Stimulated activated CD4-positive, alpha-beta T cell treated with anti-CD3 and anti-CD28 coated beads, TNF-alpha, amount 100 ng/mL, for 1 hour (primary cell): ENCODE measurements at places on chromosomes 5 and 9.

- no peak for DNase-seq
Observed at GRCh38 chr5:122997294-122997693, 39.2 kb downstream of the PPIC start.

DNA sequence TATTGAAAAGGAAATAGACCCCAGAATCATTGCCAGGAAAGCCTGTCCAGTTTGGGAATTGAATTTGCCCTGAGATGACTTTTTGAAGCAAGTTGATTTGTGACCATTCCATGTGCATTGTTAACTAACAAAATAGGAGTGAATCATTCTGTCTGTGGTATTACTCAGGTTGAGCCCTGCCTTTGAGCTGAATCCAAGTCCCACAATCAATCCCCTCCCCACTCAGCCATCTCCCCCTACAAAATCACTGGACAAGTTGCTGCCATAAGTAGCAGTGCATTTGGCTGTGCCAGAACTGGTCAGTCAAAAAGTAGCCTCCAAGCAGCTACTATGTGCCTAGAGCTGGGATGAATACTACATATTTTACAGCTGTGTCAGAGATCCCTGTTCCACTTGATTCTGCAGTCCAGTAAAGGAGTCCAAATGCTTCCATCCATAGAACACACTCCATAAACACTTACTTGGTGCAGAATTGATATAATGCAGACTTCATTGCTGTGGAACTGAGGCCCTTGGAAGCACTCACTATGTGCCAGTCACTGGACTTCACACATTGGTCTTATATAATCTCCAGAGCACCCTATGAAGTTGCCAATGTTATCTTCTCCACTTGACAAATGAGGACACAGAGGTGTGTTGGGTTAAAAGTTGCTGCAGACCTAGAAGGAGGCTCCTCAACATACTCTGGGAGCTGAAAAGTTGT lies 96.1 kb downstream of the ZNF462 start:
- no peak for DNase-seq

GRCh38 chr5:135263022-135263668 lies 135.9 kb downstream of the MACROH2A1 start:
- DNase-seq, result no peak

DNA sequence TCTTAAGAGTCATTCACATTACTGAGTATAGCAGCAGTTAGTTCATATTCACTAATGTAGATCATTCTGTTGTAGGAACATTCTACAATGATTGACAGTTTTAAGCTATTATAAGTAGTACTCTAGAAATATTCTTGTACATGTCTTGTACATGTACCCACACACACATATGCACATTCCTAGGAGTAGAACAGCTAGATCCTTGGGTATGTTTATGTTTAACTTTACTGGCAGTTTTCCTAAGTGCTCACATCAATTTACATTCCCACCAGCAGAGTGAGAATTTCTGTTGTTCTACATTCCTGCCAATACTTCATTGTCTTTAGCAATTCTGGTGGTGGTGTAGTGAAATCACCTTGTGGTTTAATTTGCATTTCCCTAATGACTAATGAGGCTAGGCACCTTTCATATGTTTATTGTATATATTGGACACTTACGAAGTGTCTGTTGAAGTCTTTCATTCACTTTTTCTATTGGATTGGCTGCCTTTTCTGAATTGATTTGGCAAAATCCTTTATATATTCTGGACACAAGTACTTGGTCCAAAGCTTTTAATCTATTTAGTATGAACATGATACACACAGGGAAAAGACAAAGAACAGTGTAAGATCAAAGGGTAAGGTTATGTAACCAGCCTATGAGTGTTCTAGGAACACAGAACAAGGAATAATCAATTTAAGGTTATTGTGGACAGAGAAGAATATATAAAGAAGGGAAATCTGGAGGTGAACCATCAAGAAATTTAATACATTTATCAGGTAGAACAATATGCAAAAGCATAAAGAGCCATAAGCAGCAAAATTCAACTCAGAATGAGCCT lies 95.6 kb downstream of the MLLT3 start:
- DNase-seq, result no peak

GRCh38 chr5:94473936-94474335 lies 144.5 kb downstream of the KIAA0825 start:
- DNase-seq, result no peak

DNA sequence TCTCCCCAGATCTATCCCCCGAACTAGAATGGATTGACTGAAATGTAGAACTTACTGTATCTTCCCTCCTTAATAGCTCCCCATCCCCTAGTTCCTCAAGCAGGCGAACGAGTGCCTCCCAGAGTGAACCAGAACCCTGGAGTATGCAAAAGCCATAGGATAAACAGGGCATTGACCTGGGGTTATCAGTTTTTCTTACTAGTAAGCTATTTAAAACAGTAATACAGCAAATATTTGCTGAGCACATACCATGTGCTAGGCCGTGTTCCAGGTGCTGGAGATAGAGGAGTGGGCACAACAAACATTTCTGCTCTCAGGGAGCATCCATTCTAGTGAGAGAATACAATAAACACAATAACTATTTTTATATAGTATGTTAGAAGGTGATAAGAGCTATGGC lies 1.8 kb downstream of the SKP2 start:
- DNase-seq, result no peak

DNA sequence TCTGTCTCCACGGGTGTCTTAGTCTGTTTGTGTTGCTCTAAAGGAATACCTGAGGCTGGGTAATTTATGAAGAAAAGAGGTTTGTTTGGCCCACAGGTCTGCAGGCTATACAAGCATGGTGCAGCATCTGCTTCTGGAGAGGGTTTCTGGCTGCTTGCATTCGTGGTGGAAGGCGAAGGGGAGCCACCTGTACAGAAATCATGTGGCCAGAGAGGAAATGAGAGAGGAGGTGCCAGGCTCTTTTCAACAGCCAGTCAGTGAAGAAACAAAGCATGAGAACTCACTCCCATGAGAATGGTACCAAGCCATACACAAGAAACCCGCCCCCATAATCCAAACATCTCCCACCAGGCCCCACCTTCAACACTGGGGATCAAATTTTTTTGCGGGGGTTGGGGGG lies 53.4 kb downstream of the PFDN1 start:
- no peak for DNase-seq

GRCh38 chr5:137216976-137217598 lies 282.0 kb downstream of the SPOCK1 start:
- DNase-seq, result no peak

- no peak for DNase-seq
Observed at GRCh38 chr5:154782812-154783592, 27.8 kb downstream of the LARP1 start.
